ENCODE measurements at places on chromosomes 3 and 15.

GRCh38 chr3:53103397-53104296, 26.6 kb downstream of the RFT1 start:
- no peaks in the 10 kb centered on the region for H3K4me1 ChIP-seq
- H3K27ac ChIP-seq, result no peak overlapping the region
- DNase-seq, result no peak
- H3K27me3 ChIP-seq, result no peaks in the 10 kb centered on the region

- peaks cover 3% of the 10 kb centered on the region for H3K4me1 ChIP-seq
- no peak for DNase-seq
- no peaks in the 10 kb centered on the region for H3K36me3 ChIP-seq
- H3K27ac ChIP-seq, result no peak overlapping the region
- no peak overlapping the region for H3K4me3 ChIP-seq
Observed at GRCh38 chr15:66076591-66077319, 176.8 kb downstream of the MEGF11 start.

DNA sequence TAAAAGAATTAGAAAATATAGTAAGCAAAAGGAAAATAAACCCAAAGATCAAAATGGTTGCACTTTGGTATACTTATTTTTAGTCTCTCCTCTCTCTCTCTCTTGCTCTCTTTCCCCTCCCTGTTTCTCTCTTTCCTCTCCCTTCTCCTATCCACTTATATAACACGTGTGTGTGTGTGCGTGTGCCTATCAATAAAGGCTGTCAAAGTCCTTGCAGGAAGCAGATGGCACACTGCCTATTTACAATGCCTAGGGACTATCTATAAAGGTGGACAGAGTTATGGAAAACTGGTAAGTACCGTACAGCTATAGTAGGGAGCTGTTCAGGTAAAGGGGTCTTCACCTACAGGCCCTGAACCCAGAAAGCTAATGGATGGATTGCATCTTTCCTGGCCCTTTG, 161.6 kb downstream of the SQOR start:
- no peak overlapping the region for H3K4me3 ChIP-seq
- no peaks in the 10 kb centered on the region for H3K4me1 ChIP-seq
- H3K27me3 ChIP-seq, result no peaks in the 10 kb centered on the region
- no peak overlapping the region for H3K27ac ChIP-seq

GRCh38 chr15:74723754-74724334, 1.5 kb downstream of the CYP1A1 start:
- H3K4me1 ChIP-seq, result peaks cover 5% of the 10 kb centered on the region
- no peak for DNase-seq
- H3K4me3 ChIP-seq, result no peak overlapping the region

GRCh38 chr3:188567478-188568195, 413.7 kb downstream of the LPP start:
- H3K27ac ChIP-seq, result no peak overlapping the region
- H3K4me1 ChIP-seq, result no peaks in the 10 kb centered on the region
- H3K4me3 ChIP-seq, result no peak overlapping the region
- DNase-seq, result no peak
